Stimulated activated CD8-positive, alpha-beta memory T cell treated with anti-CD3 and anti-CD28 coated beads, Interleukin-4, amount 100 ng/mL, for 24 hours (primary cell): ENCODE measurements at places on chromosomes 6 and 20.

DNA sequence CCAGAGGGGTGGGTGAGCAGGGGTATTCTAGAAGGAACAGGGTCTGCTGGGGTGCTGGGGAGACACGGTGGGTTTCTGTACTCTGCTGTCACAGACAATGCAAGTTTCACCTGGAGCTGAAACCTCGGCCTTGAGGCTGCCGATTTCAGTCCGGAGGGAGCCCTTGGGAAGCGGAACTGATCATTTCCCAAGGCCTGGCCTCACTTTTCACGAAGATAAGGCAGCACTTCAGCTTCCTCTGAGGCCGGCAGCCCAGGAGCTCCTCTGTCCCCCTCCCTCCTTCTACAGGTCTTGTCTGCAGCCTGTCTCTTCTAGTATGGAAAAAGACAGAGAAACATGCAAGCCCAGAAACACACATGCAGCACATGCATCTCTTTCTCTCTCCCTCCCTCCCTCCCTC, 242.1 kb downstream of the CDC5L start:
- no peak for DNase-seq

- DNase-seq: no peak
These were observed 644.1 kb upstream of the CITED2 start for GRCh38 chr6:140018588-140018987.

DNA sequence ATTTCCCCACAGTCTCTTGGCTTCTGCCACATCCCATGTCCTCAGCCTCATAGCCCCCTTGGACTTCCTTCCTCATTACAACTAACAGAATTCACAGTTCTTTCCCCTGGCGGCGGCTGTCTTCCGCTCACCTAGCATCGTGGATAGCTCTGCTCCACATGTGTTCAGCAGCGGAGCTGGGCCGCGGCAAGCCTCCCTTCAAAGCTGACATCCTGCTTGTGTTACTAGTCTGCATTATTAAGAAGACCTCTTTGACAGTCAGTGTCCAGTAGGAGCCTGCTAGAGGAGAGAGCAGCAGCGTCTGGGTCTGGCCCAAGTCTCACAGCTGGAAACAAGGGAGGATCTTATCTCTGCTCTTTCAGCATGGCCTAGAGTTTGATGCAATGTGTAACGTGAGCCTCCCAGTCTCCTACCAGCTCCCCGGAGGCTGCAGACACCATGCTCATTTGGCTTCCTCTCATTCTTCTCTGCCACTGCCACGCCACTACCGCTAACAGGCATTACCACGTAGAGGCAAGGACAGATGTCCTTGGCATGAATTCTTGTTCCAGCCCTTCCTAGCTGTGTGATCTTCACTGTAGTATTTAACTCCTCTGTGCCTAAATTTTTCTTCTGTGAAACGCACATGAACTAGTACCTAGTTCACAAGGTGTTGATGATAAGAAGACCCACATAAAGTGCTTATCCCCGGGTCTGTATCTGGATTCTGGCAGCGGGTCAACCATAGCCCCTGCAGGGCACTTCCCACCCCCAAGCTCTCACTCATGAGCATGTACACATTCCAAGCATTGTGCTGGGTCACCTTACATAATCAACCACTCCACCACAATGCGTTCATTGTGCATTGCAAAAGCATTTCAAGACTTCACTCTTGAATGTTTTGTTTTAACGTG, 107.1 kb upstream of the BACH2 start:
- DNase-seq: no peak

DNA sequence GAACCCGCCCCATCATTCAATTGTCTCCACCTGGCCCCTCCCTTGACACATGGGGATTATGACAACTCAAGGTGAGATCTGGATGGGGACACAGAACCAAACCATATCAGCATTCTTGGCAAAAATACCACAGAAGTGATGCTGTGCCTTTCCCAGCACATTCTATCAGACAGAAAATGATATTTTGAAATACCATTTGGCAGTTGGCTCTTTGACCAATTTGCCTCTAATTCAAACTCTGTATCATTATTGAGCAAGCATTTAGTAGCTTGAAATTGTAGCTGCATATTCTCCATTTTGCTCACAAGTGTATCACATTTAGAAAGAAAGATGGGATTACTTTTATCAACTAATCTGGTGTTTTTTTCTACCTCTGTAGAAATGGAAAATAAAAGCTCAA, 64.0 kb downstream of the PLCB1 start:
- DNase-seq: no peak

DNA sequence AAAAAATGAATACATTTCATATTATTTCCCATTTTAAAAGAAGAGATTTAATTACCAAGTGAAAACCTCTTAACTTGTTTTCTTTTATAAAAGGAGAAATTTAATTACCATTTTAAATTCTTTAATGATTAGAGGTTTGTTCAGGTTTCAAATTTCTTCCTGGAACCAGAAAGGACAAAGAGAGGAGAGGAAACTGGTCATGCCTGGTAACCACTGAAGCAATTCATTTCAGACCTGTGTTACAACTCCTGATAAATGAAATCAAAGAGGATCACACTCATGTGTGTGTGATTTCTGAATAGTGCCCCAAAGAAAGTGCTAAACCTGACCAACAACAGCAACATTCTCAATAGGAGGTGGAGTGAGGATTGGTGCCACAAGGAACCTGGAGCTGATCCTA, 12.6 kb upstream of the SLPI start:
- DNase-seq: no peak

DNA sequence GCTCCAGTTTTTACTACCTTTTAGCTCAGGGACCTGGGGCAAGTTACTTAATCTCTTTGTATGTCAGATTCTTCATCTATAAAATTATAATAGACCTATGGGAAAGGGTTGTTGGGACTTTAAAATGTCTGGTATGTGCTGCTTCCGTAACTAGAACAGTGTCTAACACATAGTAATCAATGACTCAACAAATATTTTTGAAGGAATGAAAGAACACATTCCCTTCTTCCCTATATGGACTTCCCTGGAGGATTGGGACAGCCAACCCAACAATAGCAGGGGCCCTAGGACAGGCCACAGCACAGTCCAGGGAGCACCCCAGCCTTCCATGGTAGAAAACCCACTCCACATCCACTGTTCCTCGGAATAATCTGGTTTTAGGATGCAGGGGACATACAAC, 50.7 kb upstream of the TPD52L1 start:
- no peak for DNase-seq

DNA sequence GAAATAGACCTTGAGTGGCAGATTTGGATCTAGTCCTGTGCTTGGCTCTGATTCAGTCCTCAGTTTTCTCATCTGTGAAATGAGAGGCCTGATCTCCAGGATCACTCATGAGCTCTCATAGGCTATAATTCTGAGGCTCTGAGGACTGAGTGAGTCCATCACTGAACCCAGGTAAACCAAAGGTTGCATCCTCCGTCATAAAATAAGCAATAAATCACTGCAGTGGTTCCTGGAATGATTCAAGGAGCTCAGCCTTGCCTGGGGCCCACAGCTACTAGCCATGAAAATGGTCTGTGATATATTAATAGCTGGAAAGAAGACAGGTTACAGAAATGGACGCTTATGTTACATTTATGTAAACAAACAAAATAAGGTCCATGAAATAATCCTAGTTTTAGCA, 124.8 kb downstream of the MAP3K7 start:
- no peak for DNase-seq

- DNase-seq: no peak
These were observed 48.5 kb downstream of the PTPRK start for GRCh38 chr6:128471907-128472306.

- DNase-seq: no peak
These were observed 14.5 kb downstream of the STX16 start for GRCh38 chr20:58665606-58666005.

DNA sequence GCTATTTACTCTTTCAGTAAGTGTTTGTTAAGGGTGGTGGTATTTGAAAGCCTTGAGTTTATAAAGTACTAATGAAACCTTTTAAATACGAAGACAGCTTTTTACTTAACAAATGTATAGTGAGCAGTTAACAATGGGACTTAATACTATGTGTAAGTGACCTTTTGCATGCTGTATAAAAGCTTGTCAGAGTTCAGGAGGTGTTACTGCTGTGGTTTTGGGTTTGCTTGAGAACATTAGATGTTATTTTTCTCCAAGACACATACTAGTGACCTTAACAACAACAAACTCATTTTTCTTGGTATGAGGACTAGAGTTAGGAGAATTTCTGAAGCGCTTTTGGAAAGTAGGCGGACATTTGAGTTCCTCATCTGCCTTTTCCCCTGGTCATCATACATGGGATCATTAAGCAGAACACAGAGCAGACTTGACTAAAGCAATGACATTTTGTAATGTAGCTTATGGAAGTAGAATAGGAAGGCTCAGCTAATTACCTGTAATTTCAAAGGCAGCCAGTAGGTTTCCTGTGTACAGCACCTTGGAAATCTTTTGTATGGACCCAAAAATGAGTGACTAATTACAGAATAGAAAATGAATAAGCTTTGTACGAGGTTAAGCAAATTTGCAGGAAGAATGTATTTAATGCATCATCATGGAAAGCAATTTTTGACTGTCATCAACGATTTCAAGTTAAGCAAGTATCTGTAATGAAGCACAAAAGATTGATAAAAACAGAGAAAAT, 14.1 kb downstream of the CDYL start:
- no peak for DNase-seq

- no peak for DNase-seq
These were observed 113.5 kb downstream of the SAMD5 start for GRCh38 chr6:147621961-147622360.

- no peak for DNase-seq
These were observed 331.6 kb downstream of the TAF4 start for GRCh38 chr20:61733891-61734732.

DNA sequence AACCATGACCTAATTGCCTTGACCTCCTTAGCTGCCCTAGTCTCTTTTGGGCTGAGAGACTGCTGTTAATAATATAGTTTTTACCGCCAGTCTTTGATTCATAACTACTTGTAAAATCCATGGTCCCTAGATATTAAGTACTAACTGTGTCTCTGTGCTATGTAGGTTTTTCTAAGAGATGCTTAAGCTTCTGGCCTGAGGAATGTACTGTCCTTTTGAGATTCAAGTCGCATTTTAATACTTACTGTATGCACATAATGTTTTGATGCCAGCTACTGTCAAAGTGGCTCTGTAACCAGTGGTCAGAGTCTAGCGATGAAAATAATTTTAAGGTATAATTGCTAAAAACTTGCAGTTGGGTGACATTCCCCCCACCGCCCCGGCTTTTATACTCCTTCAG, 2.1 kb downstream of the AKAP12 start:
- DNase-seq: no peak

DNA sequence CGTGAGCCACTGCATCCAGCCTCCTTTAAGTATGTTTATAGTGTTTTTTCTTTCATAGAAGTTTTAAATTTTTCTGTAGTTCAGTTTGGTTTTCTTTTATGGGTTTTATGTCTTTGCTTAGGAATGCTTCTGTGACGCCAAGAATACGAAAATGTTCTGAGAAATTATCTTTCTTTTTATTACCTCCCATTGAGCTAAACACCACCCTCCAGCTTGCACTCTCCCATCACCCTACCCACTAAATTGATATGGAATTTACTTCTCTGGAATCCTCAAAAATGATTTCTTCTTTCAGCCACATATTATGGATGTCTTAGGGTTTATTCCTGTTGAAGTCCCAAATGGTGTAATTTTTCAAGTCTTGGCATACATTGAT, 38.1 kb downstream of the JARID2 start:
- no peak for DNase-seq

DNA sequence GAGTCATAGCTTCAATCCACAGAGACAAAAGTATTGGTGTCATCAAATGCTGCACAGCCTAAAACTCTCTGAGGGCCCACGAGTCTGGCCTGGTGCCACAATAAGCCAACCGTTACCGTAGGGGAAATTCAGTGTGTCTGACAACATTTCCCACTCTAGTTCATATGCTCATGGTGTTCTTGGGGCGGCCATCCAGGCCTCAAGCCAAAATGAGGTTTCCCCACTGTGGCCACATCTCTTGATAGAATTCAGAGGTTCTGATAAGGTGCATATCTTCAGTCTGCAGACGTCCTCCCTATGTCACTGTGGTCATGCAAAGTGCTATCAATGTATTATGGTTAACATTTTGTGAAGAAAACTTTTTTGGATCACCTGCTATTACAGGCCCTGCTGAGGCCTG, 627.7 kb downstream of the QKI start:
- DNase-seq: no peak

DNA sequence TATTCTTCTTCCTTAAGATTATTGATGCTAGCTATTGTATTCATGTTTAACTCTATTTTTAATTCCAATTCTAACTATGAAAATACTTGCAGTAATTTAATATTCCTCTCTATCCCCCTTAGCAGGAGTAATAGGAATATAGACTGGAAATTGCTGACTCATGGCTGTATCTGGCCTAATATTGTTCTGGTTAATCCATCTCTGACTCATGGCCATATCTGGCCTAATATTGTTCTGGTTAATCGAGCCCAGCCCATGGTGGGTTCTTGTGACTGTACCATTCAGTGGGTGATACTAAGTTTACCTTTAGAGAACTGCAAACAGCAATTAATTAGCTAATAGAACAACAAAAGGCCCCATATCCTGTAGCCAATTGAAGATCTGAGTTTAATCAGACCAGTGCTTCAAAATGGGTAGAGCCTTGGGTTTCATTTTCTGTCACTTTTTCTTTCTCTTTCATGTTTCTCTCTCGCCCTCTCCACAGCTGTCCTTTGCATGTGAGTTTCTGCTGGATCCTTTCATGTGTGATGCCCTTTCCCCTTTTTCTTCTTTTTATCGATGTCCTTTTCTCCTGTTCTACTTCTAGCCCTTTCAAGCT, 50.6 kb downstream of the SLC22A3 start:
- DNase-seq: no peak

- no peak for DNase-seq
These were observed 813.1 kb downstream of the KIF16B start for GRCh38 chr20:15760001-15760621.

DNA sequence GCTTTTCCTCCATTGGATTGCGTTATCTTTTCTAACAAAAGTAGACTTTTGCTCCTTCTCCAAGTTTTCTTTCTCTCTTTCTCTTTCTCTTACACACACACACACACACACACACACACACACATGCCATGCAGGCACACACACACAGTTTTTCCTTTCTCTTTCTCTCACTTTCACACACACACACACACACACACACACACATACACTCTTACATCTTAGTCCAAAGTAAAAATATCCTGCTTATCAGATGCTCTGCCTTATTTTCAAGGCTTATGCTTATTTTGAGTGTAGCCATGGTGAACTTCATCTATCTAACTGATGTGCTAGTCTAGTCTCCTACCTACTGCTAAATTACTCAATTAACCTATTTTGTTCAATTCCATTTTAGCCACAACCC, 34.4 kb upstream of the RAB23 start:
- DNase-seq: no peak

DNA sequence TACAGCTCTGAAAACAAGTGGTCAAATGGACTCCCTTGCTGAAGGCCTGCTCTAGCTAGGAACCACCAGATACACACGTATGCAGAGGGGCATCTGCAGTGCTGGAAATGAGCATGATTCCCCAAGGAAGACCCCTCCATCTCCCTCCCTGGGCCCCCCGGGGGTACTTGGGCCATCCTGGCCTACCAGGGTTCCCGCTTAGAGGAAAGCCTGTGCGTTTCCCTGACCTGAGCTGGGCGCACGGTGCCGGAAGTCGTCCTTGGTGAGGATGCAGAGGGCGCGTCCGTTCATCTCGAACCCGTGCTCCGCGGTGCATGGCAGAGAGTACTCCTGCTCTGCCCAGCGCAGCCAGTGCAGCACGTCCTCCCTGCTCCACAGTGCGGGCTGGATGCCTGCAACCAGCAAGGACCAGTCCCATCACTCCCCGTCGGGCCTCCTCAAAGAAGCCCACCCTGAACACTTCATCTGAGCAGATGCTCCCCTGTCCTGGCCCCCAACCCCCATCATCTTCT, 11.8 kb downstream of the ETV7 start:
- DNase-seq: no peak
